Inflammatory macrophage (primary cell): ENCODE measurements at places on chromosomes 12 and 14.
A peak's percentile ranks its signal among the peaks of the same experiment; 100 is the strongest.

GRCh38 chr14:101927859-101928258, 36.5 kb upstream of the DYNC1H1 start:
- DNase-seq: peak; percentile 99

DNA sequence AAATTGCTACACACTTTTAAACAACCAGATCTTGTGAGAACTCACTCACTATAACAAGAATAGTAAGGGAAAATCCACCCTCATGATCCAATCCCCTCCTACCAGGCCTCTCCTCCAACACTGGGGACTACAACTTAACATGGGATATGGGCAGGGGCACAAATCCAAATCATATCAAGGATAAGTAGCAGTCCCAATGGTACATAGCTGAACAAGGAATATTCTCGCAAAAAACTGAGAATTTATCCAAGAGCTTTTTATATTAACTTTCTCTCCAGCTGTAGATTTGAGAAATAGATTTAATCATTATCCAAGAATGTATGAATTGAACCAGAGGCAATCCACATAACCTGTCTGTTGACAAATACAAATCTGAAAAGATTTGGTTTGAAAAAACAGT, 185.2 kb downstream of the TMTC3 start:
- DNase-seq: no peak

DNA sequence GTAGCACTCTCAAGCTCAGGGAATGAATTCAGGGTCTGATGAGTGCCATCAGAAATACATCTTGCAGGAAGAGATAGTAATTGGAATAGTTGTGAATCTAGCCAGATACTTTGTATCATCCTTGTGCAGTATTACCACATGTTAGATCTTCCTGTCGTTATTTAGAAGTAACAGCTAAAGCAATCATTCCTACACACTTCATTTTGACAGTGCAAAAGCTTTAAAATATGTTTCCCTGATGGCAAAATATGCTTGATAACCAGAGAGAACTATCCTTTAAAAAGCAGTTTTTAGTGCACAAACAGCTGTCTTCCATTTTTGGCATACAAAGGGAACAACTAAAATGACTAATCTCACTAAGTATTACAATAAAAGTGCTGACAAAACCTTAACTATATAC, 149.5 kb upstream of the SLC38A2 start:
- no peak for DNase-seq

DNA sequence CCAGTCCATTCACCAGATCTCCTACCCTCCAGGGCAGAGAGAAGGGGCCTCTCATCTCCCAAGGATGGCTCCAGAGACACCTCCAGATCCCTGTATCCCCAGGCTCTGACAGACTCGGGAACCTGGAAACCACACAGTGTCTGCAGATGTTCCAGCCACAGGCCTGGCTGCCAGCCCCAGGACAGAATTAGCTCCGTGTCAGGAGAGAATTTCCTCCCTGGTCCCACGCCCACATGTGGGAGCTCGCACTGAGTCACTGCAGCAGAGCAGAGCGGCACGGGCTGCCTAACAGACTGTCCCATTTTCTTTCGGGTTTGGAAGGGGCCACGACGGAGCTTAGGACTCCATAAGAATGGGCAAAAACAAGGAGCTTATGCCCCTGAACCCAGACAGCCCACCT, 33.6 kb downstream of the CMKLR1 start:
- peak; percentile 82 for DNase-seq

GRCh38 chr12:114025935-114026334, 59.8 kb upstream of the RBM19 start:
- no peak for DNase-seq

DNA sequence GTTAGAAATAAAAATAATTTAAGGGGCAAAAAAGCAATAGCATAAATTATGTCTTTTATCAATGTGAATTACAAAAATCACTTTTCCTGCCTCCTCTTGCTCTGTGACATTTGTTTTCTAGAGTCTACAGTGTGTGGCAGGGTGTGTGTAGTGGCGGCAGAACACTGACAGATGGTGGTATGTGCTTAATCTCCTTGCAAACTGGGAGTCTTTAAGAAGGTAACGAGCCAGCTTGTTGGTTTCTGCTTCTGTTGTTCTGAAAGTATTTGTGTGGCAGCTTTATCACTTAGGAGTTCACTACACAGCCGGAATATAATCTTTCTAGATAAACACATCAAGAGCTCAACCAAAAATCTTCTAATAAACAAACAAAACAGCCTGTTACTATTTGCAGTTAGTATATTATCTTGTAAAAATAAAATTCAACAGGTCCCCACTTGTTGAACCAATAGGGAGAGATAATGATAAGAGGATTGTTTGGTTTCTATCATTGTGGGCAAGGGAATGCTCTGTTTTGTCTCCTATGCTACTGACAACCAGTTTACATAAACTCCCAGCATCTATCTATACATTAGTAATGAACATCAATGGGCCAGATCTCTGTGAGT, 13.0 kb downstream of the CDKL1 start:
- no peak for DNase-seq

GRCh38 chr14:89792489-89793366, 161.8 kb downstream of the EFCAB11 start:
- DNase-seq: no peak

DNA sequence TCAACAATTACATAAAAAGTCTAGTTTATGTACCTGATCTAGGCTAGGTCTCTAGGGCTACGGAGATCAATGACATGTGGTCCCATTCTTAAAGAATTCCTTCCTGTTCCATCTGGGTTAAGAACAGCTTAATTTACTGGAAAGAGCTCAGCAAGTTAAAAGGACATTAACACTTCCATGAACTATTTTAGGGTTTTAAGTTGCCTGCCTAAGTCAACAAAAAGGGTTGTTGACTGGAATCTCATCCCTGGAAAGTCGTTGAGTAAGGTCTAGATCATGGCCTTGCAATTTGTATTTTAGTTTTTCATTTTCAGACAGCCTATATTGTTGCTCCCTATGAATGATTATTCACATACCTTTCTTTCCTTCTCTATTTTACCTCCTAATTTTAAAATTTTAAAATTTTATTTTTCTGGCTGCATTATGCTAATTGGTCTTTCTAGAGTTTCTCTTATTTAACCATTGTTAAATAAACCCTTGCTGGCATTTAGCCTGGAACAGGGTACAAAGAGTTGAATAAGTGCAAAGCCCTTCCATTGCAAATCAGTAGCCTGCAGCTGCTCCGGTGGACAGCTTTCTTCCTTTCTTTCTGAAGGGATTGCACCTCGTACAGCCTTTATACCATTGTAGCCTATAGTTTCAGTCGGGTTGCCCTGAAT, 66.3 kb downstream of the VRK1 start:
- no peak for DNase-seq

DNA sequence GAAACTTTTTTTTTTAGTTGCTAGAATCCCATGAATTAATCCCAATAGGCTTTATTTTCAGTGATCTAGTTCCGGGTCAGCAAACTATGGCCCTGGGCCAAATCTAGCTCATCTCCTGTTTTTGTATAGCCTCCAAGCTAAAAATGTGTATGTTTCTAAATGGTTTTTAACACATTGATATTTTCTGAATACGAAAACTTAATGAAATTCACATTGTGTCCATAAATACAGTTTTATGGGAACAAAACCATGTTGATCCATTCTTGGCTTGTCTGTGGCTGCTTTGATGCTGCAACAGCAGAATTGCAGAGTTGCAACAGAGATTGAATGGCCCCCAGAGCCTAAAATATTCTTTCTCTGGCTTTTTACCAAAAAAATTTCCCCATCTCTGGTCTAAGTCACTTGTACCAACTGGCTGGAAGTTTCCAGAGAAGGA, 47.5 kb downstream of the ZNF664 start:
- DNase-seq: no peak

DNA sequence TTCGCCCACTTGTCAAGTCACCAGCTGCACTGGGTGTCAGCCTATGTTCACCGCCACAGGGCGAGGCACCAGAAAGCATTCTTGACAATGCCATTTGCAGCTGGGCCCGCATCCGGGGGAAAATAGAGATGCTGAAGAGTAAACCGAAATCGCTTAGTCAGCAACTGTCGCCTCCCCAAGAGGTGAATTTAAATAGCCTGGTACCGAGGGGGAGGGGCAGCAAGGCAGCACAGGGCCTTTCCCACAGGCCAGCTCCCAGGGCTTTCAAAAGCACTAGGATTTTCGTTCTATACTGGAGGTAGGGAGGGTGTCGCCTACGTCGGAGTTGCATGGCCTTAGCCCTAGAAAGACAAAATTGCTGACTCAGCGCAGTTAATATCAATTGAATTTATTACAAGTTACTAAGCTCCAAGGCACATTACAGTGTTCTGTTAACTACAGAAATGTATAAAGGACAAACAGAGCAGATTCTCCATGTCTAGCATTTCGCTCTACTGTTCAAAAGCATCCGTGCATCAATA, 4.3 kb downstream of the IRF2BPL start:
- DNase-seq: no peak

- peak; percentile 46 for DNase-seq
Measured at GRCh38 chr12:15522574-15523187, 200.4 kb downstream of the PTPRO start.

DNA sequence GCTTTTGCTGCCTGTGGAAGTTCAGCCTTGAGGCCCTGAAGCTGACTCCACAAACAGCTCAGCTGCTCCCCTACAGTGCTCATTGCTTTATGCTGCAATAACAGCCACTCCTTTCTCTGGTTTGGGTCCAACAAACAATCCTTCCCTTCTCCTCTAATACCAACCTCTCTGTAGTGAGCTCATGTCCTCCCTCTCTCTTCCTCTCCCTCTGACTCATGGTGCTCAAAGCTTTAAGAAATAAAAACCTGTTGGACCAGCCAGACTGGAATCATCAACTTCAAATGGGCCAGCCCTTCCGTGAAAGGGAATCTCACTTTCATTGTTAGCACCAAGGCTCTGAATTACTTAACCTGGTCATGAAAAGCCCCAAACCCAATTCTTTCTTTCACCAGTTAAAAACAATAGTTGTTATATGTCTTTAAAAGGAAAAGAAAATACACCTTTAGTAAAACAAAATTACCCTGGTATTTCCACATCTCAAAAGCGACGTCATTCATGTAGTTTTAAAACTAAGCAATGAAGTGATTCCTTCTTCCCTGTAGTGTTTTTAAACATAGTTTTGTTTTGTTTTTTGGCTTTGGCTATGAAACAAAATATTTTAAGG, 126.4 kb downstream of the DUSP6 start:
- DNase-seq: peak; percentile 26

DNA sequence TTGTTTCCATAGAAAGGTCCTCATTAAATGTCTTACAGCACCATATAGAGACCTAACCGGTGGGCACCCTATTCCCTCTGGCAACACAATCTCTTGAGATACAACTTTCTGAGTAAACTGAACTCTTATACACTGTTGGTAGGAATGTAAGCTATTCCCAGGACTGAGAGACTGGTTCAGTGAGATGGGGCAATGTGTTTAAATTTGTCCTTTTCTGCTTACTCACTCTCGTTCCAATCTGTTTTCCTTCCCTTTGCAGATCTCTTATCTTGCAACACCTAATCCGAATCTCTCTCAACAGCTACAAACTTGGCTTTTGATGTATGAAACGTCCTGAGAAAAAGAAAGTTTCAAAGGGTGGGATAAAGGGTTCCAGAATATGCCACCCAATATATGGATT, 26.1 kb upstream of the ETV6 start:
- peak; percentile 33 for DNase-seq

GRCh38 chr14:23447361-23448350, 12.2 kb upstream of the MYH7 start:
- DNase-seq: no peak

DNA sequence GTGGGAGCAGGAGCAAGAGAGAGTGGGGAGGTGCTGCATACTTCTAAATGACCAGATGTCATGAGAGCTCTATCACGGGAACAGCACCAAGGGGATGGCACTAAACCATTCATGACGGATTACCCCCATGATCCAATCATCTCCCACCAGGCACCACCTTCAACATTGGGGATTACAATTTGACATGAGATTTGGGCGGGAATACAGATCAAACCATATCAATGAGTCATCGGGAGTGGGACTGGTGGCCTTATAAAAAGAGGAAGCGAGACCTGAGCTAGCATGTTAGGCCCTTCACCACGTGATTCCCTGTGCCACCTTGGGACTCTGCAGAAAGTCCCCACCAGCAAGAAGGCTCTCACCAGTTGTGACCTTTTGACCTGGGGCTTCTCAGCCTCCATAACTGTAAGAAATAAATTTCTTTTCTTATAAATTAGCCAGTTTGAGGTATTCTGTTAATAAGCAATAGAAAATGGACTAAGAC, 28.7 kb downstream of the COX8C start:
- peak; percentile 54 for DNase-seq

GRCh38 chr14:100677554-100678468, 48.9 kb upstream of the DLK1 start:
- DNase-seq: peak; percentile 41
